Activated CD4-positive, CD25-positive, alpha-beta regulatory T cell (primary cell): ENCODE measurements at places on chromosomes 5 and 9.

- no peak for DNase-seq
Observed at GRCh38 chr5:174083056-174083827, 37.7 kb downstream of the NSG2 start.

- DNase-seq: no peak
Observed at GRCh38 chr9:84851935-84852585, 182.5 kb downstream of the NTRK2 start.

DNA sequence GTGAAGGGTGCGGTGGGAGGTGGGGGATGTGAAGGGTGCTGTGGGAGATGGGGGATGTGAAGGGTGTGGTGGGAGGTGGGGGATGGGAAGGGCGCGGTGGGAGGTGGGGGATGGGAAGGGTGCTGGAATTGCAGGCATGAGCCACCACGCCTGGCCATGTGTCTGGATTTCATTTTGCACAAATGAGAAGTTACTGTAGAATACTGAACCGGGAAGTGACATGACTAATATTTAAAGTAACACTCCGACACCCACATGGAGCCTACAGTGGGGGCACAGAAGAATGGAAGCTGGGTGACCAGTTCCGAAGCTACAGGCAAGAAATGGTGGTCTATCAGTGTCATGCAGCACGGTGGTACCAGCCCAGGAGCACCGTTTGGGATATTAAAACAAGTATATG lies 69.9 kb upstream of the SPTLC1 start:
- no peak for DNase-seq

GRCh38 chr5:2047341-2047927 lies 164.7 kb upstream of the IRX4 start:
- no peak for DNase-seq

DNA sequence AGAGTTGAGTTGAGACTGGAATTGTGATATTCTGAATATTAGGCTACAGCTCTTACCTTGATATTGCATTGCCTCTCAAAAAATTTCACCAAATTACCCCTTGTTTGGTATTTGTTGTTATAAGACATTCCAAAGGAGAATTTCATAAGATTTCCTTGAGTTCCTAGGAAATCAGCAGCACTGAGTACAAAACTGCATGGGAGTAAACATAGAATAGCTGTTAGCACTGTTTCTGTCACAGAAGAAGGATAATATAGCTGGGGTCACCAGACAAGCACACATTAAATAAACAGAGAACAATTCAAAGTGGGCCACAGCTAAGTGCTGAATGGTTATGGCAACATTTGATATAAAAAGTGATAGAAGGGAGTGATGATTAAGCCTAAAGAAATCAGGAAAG lies 724.3 kb downstream of the PRELID2 start:
- no peak for DNase-seq

- no peak for DNase-seq
Observed at GRCh38 chr5:53890490-53890889, 330.1 kb downstream of the NDUFS4 start.

DNA sequence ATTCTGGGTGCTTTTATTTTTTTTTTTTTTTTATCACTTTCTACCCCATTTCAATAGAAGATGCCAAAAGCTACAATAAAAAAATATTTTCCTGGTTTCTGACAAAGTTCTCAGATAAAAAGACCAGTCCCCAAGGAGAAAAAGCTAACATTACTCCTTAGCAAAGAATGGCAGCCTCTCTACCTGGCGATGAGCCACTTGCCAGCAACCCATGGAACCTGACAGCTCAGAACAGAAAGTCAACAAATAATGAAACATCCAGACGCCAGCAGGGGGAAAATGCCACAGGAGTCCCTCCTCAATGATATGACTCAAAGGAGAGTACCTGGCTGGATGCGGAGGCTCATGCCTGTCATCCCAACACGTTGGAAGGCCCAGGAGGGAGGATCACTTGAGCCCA lies 123.2 kb downstream of the MYO10 start:
- DNase-seq: no peak

- no peak for DNase-seq
Observed at GRCh38 chr9:94771096-94771495, 44.6 kb downstream of the AOPEP start.

- DNase-seq: no peak
Observed at GRCh38 chr9:130437011-130437789, 7.6 kb upstream of the ASS1 start.

DNA sequence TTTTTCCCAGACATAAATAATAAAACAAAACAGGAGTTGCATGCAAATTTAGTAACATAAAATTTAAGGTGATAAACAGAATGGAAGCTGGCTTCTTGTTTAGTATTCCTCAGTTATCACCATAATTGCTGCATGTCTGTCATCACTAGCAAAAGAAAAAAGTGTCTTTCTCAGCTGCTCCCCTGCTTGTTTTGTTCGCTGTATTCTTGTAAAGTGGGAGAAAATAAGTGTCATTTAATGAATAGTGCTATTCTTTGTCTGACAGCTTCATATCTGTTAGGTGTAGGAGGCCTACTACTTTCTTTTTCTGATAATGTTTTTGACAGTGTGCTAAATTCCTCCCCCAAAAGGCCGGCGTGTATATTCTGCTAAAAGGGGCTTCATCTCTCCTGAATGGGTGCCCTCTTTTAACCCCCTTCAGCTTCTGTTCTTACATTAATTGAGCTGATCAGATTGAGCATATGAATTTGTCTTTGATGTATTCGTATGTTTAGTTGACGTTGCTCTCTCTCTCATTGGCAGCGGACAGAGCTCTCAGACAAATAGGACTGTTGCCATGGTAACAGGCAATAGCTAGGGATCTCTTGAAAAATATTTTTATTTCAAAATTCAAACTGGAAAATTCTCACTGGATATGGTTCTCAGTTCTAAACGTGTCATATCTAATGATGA lies 303.8 kb downstream of the KIAA0825 start:
- DNase-seq: no peak

DNA sequence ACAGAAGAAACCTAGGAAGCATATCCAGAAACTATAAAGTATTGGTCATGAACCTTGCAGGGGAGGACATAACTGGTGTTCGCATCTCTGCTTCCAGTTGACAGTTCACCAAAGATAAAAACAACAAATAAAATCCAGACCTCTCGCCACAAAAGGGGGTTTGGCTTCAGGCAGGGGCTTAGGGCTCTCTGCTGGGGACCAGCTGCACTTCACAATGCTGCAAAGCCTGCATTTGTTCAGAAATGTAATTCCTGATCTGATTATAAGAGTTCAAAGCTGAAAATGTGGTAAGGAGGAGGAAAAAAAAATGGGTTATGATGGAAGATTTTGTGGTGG lies 79.0 kb downstream of the PDE4D start:
- no peak for DNase-seq

DNA sequence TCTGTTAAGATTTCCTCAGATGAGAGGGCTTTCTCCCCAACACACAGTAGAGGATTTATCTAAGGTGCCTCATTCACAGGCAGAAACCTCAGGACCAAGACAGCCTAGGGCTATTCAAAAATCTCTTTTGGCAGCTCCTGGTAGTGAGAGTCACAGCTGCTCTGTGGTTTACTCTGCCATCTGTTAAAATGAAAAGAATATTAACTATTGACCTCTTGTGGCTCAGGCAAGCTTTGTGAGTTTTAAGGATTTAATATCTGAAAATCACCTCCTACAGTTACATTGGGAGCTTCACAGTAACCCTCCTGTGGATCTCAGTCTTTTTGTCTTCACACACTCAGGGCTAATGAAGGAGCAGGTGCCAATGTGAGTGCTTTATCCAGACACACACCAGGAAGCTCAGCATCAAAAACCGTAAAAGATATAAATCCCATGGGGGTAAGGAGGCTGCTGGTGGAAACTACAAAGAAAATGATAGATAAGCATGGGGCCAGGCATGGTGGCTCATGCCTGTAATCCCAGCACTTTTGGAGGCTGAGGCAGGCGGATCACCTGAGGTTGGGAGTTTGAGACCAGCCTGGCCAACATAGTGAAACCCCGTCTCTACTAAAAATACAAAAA lies 29.7 kb downstream of the PPP1R2B start:
- no peak for DNase-seq

GRCh38 chr9:87710443-87710842 lies 15.5 kb upstream of the CTSL start:
- no peak for DNase-seq

- no peak for DNase-seq
Observed at GRCh38 chr5:107997338-107997980, 326.7 kb upstream of the EFNA5 start.

GRCh38 chr9:27482709-27483108 lies 41.4 kb upstream of the IFNK start:
- DNase-seq: no peak

GRCh38 chr5:67166460-67167285 lies 29.9 kb downstream of the CD180 start:
- peak; percentile 65 for DNase-seq

GRCh38 chr9:113509463-113509862 lies 45.9 kb downstream of the RGS3 start:
- no peak for DNase-seq

DNA sequence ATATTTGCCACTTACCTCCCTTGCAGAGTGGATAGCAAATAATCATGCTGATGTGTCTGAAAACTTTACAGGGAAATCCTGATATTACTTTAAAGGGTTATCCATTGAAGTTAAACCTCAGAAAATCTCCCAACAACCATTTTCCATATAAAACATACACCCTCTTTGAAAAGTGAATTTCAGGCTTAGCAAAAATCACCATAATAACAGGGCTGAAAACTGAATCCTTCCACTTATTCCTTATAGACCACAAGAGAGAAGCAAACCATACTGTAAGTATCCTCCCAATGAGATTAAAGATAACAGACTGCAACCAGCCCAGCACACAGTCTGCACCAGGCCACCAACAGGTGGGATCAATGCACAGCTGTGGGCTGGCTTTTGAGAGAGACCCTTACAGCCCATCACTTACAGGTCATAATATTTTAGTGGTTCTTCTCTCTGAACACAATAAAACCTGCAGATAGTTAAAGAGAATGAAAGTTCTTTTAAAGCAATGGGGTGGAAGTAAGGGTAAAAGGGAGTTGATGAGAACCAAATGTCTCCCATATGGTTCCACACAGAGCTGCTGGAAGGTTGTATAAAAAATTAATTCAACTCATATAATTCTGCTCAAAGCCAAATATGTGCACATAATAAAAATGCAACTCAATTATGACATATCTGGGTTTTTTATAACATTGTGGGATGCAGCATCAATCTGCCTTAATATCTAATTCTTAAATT lies 376.2 kb upstream of the GRAMD2B start:
- DNase-seq: no peak

GRCh38 chr5:143251946-143252345 lies 151.5 kb downstream of the NR3C1 start:
- no peak for DNase-seq

DNA sequence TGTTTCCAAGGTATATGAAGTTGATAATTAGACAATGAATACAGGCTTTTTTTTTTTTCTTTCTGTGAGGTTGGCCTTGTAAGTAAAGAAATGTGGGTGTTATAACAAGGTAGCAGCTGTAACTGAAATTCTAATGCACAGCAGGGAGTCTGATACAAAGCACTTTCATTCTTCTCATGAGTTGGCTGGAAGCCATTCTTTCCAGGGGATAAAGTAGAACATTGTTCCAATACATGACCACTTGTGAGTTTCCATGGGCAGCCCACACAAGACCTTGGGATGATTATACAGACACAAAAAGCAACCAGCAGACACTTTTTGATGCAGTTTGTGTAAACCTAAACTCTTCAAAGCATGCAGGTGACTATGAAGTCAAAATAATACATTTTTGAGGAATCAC lies 1785.9 kb upstream of the WWC1 start:
- DNase-seq: no peak

DNA sequence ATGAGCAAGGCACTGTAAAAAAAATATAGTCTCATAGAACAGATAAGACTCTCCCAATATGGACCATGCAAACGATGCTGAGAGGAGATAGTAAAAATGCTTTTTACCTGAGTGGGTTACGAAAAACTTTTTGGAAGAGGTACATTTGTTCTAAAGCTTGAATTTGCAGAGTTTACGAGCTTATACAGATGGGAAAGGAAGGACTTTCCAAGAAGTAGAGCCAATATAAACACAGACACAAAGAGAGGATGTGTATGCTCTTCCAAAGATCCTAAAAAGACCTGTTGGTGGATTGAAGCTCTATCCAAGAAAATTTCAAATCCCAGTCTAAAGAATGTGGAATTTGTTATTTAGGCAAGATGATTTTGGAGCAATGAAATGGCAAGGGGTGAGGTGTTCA lies 127.1 kb upstream of the SLCO6A1 start:
- DNase-seq: no peak

DNA sequence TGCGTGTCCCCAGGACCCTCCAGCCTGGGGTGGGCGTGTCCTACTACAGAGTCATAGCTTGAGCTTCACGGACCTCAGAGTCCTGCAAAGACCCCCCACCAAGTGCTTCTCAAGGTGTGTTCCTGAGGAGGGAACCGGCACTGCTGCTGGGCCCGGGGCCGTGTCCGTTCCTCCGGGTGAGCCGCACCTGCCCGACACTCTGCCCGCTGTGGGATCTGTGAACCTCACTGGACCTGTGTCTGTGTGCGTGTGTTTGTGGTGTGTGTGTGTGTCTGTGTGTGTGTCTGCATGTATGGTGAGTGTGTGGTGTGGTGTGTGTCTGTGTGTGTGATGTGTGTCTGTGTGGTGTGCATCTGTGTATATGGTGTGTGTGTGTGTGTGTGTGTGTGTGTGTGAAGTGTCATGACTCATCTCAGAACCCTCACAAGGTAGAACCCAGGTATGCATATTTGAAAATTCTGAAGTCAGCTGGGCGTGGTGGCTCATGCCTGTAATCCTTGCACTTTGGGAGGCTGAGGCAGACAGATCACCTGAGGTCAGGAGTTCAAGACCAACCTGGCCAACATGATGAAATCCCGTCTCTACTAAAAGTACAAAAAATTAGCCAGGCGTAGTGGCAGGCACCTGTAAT lies 40.9 kb upstream of the RXRA start:
- no peak for DNase-seq

- DNase-seq: no peak
Observed at GRCh38 chr5:118894709-118895108, 93.6 kb downstream of the DTWD2 start.

- DNase-seq: no peak
Observed at GRCh38 chr9:132486706-132487350, 76.8 kb downstream of the CFAP77 start.

DNA sequence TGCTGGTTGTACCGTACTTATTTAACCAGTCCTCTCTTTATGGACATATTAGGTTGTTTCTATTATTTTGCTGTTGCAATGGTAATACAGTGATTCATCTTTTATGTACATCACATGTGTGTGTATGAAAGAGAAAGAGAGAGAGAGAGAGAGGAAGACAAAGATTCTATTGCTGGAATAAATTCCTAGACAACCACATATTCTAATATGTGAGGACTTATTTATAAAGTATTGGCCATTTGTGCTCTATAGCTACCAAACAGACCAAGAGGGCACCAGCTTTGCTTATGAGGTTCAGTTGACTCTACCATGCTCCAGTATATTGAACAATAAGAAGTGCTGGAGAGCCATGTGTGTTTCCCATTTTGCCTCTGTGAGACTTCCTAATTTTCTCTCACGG lies 513.5 kb downstream of the DMAC1 start:
- no peak for DNase-seq

GRCh38 chr5:157469073-157469472 lies 9.1 kb downstream of the NIPAL4 start:
- DNase-seq: no peak
